Activated gamma-delta T cell treated with Interleukin-2 at 50 U/mL for 16 hours (primary cell): ENCODE measurements at places on chromosomes 6 and 20.

DNA sequence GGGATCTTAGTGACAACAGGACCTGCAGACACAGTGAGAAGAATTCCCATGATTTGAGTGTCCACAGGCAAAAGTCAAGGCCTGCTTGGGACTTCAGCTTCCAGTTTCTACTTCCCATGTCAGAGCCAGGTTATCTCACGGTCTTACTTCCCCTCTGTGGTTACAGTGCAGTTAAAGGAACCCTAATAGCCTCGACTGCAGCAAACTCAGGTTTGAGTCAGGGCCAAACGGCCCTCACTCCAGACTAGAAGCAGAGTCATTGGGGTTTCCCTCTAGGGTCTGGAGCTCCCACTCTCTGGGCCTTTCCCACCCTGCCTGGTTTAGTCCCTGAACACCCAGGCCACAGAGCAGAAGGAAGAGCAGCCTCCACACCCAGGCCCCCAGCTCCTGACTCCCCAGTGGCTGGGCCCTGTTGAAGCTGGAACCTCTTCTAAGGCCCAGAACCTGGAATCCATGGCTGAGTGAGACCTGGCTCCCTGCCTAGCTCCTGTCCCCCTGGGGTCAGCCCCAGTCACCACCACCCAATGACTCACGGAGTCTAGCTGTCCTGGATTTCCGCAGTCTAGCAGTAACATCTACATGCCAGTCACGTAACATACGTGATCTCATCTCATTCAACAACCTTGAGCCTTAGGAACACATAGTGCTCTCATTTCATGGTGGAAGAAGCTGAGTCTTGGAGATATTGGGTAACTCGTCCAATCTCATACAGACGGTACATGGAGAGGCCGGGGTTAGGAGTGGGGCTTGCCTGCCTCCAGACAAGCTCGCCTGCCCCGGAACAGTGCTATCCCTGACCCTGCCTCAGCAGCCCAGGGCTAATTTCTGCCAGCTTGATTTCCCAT, 9.2 kb upstream of the GHRH start:
- DNase-seq, result no peak

GRCh38 chr6:44525761-44526351, 138.3 kb downstream of the CDC5L start:
- DNase-seq, result no peak

GRCh38 chr20:50387218-50387995, 122.8 kb upstream of the PTPN1 start:
- DNase-seq, result no peak

- no peak for DNase-seq
These were observed 292.1 kb downstream of the CDKAL1 start for GRCh38 chr6:20826378-20826777.

DNA sequence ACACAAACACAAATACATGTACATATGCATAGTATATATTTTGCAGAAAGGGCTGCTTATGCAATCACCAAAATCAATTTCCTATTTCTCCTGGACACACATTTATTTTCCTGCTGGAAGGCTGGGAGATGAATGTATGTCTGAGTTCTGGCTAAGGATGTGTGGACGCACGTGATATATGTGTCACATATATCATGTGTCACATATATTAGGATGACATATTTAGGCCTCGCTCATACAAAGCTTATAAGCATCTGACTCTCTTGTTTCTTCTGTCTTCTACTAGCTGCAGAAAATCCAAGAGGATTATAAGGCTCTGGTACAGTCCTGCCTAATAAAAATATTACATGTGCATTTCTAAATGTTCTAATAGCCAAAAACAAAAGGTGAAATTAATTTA, 47.2 kb upstream of the TFAP2D start:
- no peak for DNase-seq

DNA sequence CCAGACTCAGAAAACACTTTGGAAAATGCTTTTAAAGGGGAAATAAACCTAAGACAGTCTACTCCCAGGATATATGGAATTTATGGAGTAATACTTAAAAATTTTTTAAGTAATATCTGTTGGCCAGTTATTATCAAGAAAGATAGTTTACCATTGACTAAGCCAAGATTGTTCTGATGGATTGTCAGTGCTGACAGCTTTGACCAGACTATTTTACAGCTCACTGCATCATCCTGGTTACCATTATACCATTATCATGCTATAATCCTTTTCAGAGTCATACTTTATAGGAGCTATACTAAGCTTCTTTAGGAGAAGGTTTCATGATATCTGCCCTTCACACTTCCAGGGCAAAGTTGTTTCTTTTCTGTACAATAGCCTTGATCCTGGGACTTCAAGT, 16.5 kb downstream of the GTF2H5 start:
- DNase-seq, result no peak

DNA sequence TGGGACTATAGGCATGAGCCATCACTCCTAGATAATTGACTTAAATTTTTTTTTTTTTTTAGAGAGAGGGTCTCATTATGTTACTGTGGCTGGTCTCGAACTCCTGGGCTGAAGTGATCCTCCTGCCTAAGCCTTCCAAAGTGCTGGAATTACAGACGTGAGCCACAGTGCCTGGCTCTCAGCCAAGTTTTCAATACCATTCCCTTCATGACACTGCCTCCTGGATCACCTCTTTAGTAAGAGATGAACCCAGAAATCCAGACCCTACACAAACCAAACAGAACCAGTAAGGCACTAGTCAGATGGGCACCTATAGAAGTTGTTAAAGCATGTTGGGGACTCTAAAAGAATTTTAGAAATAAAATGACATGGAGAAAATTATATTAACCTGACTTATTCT, 18.3 kb upstream of the RIMS4 start:
- no peak for DNase-seq

DNA sequence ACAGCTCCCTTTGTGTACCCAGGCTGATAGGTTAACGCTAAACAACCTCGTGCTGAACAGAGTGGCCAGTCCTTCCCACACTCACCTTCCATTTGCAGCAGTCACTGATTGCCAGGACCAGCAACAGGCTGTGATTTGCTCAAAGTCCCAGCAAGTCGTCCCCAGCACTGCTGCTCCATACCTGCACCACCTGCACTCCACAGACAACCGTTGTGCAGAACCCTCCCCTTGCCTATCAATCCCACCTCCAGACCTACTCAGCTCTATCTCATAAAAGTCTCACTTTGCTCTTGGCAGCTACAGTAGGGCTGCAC, 43.1 kb upstream of the SCML4 start:
- no peak for DNase-seq

DNA sequence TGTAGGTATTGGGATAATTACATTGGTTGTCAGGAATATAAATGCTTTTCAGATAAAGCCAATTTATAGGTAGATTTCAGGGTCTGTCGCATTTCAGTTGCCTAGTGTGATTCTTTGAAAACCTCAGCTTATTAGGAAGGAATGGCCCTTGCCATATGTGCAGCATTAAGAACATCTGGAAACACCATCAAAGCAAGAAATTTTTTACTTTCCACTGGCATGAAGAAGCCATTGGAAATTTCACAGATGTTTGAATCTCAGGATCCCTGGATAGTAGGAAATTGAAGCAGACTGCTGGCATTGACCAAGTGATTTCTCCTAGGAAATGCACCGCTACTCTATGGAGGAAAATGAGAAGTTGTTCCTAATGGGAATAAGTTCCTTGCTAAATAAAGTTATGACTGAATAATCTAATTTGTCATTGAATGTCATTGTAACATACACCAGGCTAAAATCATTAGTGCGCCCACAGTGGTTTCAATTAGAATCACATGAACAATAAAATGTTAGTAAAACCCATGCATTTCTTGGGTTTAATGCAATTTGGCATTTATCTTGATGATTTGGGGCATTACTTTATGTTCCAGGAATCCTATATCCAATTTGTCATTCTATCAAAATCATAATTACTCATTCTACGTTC, 950.1 kb downstream of the EPHA7 start:
- DNase-seq, result no peak

DNA sequence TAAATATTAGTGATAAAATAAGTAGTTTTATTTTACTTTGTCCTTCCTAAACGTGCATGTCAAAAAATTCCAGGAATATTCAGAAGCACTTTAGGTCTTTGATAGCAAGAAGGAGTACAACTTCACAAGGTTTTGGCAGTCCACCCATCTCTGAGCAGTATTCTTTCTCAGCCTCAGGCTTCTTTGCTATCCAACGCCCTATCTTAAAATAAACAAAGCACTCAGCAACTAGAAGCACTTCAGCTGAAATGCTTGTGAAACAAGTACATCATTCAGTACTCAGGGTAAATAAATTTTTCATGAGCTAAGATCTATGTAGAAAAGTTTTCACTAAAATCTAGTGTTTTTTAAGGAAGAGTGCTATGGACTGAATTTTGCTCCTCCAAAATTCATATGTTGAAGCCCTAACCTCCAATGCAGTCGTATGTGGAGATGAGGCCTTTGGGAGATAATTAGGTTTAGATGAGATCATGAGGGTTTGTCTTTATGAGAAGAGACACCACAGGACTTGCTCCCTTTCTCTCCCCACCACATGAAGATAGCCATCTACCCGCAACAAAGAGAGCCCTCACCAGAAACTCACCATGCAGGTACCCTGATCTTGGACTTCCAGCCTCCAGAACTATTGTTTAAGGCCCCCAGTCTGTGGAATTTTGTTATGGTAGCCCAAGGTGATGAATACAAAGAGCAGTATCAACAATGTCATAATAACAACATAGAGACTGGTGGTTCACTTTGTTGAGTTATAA, 539.1 kb downstream of the TFAP2A start:
- no peak for DNase-seq

GRCh38 chr20:34949120-34949519, 6.5 kb downstream of the GSS start:
- DNase-seq, result no peak

GRCh38 chr6:30264743-30265142, 51.5 kb upstream of the TRIM26 start:
- no peak for DNase-seq

DNA sequence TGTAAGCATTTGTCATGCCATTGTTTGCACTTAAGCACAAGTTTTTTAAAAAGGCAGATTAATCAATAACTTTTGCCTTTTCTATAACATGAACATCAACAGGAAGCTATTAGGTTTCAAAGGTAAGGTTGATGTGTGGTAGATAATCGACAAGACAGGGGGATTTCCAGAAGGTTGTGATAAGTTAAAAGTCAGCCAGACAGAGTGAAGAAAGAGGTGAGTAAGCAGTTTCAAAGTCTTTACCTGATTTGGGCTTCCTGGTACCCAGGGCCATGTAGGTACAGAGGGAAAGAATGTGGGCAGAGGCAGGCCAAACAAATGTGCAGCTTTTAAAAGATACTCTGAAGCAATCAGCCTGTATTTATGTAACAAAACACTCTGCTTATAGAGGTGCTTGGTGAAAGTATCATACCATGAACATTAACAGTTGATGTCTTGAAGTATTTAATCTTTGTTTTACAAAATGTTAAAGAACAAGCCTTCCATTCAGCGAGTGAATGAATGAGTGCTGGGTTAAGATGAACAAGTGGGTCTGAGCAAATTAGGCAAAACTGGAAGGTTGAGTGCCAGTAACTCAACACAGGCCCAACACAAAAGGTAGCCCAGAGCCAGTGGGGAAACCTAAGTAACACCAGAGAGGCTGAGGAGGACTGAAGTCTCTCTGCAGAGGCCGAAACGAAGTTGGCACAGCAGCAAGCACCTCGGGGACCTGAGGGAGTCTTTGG, 60.2 kb downstream of the LRRC1 start:
- no peak for DNase-seq

GRCh38 chr20:56259948-56260347, 11.4 kb downstream of the MC3R start:
- DNase-seq, result no peak

DNA sequence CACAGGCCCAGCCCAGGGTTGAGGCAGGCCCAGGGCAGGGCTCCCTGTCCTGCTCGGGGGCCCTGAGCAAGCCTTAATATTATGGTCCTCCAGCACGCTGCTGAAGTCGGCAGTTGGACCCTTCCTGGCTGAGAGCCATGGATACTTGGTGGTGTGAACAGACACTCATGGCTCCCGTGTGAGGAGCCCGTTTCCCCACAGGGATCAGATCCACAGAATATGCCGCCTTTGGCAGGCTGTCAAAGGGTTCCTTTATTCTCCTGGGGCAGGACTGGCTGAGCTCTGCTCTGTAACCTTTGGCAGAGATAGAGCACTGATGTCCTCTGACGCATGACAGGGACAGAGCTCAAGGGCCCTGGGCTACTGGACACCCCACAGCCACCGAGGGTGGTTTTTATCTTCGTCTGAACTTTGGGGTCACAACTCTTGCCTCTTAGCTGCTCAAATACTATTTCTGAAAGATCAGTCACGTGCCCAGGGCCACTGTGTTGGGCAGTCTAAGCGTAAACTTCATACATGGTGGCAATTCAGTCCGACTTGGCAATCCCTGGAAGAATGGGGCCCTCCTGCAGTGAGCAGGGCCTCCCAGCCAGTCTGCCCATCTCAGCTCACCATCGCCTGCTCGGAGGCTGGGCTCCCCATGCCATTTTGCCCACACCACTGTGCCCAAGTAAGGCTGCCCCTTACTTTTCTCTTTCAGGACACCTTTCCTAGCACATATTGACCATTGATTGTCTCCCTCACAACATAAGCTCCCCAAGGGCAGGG, 49.1 kb downstream of the TTI1 start:
- no peak for DNase-seq

DNA sequence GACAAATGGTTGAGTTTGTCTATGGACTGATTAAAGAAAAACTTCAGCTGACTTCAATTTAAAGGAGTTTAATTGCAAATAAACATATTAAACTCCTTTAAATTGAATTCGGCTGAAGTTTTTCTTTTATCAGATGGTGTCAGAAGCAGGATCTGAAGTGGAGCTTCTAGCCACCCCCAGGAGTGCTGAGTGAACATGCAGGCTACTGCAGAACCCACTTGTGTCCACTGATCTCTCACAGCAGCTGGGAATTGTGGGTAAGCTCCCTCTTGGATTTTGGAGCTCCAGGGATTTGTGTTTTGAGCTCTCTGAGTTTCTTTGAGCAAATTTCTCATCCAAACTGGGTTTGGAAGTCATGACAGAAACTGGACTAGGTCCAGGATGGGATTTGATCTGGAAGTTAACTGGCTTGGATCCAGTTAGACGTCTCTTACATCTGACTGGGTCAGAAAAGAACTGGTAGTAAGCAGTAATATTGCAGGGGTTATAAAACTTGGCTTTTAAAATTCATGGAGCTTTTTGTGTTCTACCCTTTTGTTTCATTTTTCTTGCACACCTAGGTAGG, 95.8 kb upstream of the UST start:
- no peak for DNase-seq

DNA sequence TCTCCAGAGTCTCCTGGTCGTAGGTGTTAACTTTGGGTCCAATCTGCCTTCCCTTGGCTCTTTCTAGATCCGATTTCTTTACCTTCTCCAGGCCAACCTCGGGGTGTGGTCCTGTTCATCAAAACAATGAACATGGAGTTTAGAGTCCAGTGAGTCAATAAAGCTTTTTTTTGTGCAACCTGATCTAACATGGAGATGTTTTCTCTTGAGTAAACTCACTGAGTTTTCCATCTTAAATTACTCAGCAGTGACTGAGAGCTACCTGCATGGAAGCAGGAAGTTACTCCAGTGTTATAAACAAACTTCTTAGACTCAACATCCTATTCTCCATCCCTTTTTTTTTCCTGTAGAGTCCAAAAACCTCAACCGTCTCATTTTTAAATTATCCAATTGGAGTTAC, 14.9 kb upstream of the SLC22A1 start:
- DNase-seq, result no peak
